Nephron progenitor cell (in vitro differentiated cells): ENCODE measurements at places on chromosomes 2 and 18.
A peak's percentile ranks its signal among the peaks of the same experiment; 100 is the strongest.

GRCh38 chr2:236916181-236916580 lies 169.5 kb upstream of the COPS8 start:
- DNase-seq = no peak

DNA sequence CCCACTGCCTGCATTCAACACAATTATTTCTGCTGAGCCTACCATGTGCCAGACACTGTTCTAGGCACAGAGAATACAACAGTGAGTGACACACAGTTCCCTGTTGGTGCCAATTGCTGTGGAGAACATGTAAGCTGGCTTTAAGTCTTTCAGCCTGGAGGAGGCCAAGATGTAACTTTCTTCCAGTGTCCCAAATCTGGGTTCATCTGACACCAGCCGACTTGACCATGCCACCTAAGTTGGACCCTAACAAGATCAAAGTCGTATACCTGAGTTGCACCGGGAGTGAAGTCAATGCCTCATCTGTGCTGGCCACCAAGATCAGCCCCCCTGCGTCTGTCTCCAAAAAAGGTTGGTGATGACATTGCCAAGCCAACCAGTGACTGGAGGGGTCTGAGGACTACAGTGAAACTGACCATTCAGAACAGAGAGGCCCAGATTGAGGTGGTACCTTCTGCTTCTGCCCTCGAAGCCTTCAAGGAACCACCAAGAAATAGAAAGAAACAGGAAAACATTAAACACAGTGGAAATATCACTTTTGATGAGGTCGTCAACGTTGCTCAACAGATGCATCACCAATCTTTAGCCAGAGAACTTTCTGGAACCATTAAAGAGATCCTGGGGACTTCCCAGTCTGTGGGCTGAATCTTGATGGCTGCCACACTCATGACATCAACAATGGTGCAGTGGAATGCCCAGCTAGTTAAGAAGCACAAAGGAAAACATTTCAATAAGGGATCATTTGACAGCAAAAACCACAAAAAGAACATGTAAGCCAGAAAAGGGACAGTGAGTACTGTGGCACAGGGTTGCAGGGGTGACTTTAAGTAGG lies 6.3 kb downstream of the TRABD2A start:
- no peak for DNase-seq

DNA sequence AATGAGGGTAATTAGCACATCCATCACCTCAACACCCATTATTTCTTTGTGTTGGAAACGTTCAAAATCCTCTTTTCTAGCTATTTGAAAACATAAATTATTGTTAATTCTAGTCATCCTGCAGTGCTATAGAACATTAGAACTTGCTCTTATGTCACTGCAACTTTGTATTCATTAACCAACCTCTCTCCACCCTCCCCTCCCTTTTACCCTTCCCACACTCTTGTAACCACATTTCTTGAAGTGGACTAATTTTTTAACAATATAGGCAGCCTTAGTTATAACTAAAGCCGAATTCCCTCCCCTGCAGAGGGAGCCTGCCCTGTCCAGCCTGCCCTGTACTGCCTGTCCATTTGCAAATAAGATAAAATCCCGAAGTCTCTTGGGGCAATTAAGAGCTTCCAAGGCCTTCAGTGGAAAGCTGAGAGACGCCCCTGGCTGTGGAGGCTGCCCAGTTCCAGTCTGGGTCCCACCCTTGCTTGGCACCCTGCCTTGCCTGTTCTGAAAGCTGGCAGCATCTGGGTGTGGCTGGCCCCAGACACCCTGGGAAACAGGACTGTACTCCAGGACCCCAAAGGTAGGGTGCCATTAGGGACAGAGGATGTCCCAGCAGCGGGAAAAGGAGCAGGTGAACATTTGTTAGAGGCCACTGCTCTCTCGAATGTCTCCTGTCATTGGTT lies 65.1 kb downstream of the MEX3C start:
- no peak for DNase-seq

GRCh38 chr2:58336416-58336815 lies 95.3 kb upstream of the FANCL start:
- DNase-seq = peak; percentile 12

GRCh38 chr2:66553370-66553769 lies 118.4 kb downstream of the MEIS1 start:
- DNase-seq = no peak

- no peak for DNase-seq
Observed at GRCh38 chr18:23107718-23108117, 27.6 kb upstream of the CABLES1 start.

GRCh38 chr2:126858991-126859390 lies 39.7 kb upstream of the TEX51 start:
- no peak for DNase-seq

GRCh38 chr2:100240386-100240785 lies 81.9 kb downstream of the LONRF2 start:
- DNase-seq = no peak

GRCh38 chr2:224025874-224026273 lies 13.2 kb downstream of the SERPINE2 start:
- no peak for DNase-seq

- no peak for DNase-seq
Observed at GRCh38 chr2:191899410-191899809, 52.5 kb upstream of the CAVIN2 start.

DNA sequence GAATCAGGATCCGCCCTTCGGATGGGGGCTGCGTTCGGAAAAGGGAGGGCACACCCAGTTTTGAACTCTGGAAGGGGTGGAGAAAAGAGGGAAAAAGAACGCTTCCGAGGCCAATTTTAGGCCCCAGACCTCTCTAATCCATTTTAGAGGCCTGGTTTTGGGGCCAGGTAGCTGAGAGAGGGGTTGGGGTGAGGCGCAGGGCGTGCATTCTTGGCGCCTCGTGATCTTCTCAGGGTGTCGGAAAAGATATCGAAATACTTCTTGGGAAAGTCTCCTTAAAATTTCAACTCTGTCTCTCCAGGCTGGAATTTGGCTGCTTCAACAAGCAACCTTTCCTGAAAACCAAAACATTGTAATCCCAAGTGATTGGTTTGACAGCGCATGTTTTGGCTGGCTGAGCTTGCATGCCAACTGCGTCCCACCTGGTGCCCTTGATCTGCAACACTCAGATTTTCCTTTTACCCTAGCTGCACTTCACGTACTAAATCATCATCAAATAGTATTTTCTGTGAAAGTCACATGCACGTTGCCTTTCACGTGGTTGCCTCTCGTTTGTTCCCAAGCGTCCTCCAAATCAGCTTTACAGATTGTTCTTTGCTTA lies 864 bp upstream of the XPO1 start:
- no peak for DNase-seq

DNA sequence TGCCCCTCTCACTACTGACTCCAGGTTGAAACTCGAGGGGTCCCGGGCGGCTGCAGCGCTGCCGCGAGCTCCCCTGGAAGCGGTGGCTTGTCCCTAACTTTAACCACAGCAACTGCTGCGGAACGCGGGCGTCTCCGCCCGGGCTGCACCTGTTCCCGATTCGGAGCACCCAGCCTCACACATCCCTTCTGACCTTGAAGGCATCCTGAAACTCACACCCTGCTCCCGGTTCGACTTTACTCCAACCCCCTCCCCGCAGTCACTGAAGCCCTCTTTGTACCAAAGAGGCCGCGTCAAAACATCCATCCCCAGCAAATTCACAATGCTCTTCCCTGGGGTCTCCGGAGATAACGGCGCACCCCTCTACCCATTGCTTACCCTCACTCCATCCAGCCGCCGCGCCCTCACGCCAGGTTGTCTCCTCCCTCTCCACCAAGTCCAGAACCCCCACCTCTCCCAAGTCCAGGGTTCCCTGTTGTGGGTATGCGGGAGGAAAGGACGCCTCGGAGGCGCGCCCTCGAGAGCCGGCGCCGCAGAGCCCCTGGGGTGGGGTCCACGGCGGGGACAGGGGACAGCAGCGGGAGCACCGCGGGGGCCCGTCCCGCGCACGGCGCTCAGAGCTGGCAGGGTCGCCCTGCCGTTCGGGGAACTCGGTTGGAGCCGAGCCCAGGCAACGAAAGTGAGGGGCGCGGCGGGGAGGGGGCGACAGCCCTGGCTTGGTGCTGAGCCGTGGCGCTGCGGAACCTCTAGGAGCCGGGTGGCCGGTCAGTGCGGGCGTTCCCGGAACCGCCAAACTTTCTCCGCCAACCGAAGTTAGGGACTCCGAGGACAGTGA lies 934 bp downstream of the MYO5B start:
- DNase-seq = peak; percentile 55

- DNase-seq = no peak
Observed at GRCh38 chr2:202758128-202758527, 113.4 kb downstream of the ICA1L start.

GRCh38 chr2:28950941-28951630 lies 30.0 kb upstream of the TOGARAM2 start:
- DNase-seq = no peak

GRCh38 chr18:74255131-74255616 lies 36.6 kb downstream of the CYB5A start:
- DNase-seq = no peak

DNA sequence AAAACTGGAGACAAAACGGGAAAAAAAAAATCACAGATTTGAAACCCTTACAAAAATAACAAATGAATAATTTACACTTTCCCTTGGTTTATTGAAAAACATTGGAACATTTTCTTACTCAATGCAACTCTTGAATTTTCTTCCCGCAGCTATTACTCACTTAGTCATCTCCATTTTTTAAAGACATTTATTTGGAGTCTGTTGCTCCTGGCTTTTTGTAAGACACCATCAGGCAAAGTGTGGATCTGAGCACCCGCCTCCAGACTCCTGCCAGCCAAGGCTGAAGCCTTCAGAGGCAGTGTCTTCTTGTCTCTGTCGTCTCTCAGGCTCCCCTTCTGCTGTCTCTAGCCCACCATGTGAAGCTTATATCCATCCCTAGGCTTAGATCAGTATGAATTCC lies 46.2 kb downstream of the TRIB2 start:
- no peak for DNase-seq

GRCh38 chr2:45227347-45227746 lies 218.1 kb upstream of the SIX2 start:
- DNase-seq = no peak

DNA sequence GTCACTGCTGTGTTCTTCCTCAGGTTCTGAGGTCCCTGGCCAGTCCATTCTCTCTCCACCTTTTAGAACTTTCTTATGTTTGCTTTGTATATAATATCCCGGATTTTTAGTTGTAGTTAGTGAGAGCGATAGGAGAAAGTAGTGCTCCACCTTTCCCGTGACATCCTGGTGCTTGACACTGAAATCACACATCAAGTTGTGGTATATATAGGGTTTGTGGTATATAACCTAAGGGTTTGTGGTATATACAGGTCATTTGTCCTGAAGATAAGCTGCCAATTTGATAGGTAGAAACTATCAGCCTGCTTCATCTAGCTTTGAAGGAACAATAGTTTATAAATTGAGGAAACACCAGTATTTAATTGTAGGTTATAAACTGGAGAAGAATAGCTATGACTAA lies 13.1 kb downstream of the ZNF892 start:
- no peak for DNase-seq

- no peak for DNase-seq
Observed at GRCh38 chr18:38305961-38306360, 740.4 kb upstream of the CELF4 start.

DNA sequence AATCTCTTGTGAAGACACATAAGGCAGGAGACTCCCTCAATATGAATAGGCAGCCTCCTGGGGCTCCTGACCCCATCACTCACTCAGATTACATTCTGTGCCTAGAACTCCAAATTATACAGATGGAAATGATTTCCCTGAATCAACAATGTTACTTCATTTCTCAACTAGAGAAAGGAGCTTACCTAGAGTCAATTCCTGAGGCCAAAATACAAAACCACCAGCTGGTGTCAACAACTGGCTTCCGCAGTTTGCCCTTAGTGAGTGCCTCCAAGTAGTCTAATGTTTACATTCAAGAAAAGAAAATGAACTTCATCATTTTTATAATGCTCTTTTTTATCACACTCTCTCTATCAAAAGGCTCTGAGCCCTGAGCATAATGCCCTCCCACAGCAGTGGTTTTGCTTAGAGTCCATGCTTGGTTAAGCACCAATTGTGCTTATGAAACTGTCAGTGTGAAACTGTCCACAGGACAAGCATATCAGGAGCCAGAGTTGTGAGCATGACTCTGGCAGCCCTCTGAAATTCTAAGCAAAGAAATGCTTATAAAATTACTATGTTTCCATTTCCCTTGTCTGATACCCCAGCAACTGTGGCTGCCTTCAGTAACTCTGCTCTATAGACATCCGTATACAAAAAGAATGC lies 305.7 kb upstream of the PKDCC start:
- no peak for DNase-seq

DNA sequence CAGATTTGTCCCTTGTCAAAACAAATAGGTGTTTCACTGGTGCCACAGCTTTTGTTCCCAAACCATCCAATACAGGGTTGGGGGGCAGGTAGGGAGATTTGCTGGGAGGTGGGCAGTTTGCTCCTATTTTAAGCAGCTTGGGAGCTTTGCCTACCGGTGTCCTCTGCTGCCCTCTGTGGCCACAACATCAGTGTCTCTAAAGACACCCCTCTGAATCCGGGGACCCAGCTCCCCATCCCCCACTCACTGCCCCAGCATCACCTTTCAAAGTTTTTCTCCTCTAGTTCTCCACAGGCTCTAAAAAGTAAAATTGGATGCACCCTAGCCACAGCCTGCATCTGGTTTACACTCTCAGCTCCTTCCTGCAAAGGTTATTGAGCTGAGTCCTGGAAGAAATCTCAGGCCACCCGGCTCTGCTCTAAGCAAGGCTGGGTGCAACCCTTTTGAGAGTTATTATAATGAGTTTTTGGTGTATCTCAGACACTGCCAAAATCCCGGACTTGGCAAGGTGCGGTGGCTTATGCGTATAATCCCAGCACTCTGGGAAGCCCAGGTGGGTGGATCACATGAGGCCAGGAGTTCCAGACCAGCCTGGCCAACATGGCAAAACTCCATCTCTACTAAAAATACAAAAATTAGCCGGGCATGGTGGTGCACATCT lies 2.9 kb upstream of the EPAS1 start:
- peak; percentile 39 for DNase-seq

GRCh38 chr2:32058130-32058529 lies 5.2 kb upstream of the SPAST start:
- DNase-seq = no peak

DNA sequence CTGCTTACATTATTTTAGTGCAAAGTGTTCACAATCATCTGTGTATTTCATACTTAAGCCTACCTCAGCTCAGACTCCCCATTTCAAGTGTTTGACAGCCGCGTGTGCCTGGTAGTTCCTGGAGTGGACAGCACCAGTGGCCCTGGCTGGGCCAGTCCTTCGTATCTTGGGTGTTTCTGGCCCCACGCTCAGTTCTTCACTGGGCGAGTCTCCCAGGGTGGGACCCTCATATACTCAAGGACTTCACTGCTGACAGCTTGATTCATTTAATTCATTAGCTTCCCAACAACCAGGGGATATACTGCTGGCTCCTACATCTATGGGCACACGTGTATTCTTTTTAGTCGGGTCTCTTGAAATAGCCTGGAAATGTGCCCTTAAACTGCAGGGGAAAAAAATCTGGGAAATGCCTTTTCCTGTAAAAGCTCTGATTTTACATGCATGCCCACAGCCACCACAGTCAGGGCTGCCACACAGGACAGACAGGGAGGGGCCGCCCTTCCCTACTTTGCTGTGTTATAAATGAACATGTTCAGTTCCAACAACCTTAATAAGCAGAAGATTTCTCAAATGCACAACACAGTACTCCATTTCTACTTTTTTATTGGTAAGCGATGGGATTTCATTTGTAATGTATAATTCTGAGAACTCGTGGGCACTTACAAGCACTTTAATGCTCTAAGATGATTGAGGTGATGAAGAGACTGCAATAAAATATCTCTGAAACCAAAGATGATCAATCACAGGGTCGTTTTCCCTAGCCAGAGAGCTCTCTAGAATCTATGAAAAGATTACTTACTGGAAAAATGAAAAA lies 205.5 kb upstream of the REV1 start:
- DNase-seq = no peak
